ENCODE measurements at places on chromosomes 2 and 18.

- no peak for DNase-seq
These were observed 37.0 kb downstream of the TGFA start for GRCh38 chr2:70516596-70516995.

DNA sequence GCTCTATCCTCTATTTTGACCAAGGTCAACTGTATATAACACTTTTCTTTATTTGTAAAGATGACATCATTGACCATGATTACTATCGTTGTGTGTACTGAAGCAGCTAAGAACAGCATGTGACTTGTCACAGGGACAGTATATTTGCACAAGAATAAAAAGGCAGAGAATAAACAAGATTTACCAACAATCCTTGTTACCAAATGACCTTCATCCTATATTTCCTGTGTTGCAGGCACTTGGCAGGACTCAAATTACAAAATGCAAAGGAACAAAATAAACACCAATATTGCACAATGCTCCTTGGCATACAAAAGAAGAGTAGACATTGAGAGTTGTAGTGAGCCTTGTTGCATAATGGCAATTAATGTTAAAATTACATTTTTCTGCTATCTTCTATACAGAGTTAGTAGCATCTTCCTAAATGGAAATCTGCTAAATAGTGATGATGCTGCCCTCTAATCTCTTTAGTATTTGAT, 61.8 kb downstream of the RFTN2 start:
- DNase-seq: no peak

GRCh38 chr2:232211743-232212686, 166.5 kb upstream of the ALPP start:
- DNase-seq: no peak

DNA sequence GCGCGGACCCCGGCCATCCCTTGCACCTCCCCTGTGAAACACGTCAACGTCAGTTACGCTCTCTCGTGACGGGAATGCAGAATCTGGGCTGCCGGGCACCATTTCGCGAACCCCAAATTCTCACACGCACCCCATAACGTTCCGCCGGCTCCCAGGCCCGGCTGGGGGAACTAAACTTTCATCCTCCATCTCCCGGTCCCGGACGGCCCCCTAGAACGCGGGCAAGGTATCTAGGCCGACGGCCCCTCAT, 544 bp downstream of the DNAJC27 start:
- DNase-seq: no peak

DNA sequence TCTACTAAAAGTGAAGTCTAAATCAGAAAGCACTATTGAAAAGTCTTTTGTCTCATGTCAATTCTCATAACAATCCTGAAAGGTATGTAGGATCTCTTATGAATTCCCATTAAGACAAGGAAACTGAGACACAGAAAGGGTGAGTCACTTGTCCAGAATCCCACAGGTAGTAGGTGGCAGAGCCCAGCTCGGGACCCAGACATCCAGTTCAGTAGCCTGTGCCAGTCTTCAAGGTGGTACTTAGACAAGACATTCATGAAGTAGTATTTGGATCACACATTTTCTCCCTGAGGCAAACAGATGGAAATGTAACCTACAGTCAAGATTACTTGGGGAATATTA, 14.8 kb upstream of the PARD3B start:
- no peak for DNase-seq

DNA sequence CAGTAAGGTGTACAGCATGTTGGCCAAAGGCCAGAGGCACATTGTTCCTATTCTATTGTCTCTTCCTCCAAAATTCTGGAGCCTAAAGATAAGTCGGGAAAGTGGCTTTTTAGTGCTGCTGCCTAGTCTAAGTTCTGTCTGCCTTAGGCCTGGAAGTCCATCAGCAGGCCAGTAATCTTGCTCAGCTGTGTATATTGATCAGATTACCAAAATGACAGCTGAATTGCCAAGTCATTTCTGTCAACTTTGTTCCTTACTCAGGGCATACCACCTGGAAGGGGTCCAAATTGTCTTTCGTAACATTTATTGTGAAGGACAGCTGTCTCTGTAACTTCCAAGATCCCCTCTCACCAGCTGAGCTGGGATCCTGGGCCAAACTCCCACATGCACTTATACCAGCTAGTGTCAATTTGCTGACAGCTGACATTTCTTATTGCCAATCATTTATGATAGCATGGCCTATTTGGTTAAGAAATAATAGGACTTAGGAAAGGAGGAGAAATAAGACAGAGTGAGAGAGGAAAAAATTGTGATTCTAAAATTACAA, 116.8 kb upstream of the FSHR start:
- DNase-seq: peak; percentile 31

DNA sequence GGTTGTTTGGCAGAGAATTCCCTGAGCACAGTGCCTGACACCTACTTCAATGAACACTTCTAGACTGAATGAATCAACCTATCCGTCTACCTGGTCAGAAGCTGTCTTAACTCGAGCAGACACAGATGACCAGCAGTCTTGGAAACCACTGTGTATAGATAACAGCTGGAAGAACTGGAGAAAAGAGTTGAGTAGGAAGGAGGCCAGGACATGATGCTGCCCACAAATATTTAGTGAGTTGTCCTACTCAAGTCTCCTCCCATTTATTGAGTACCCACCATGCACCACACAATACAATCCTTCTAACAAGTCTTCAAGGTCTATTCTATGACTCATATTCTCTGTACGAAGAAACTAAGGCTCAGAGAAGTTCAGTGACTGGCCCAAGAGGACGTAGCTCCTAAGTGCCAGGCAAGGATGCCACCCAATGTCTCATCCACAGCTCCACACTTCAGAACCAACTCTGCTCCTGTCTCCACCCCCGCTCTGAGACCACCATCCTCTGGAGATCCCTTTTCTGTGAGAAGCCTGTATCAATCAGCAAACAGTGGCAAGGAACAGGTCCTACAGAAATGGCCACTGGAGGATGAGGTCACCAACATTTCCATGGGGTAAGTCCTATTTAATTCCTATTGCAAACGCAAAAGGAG, 62.2 kb downstream of the GALNT14 start:
- DNase-seq: no peak

GRCh38 chr2:176682278-176682677, 413.0 kb downstream of the MTX2 start:
- DNase-seq: no peak

DNA sequence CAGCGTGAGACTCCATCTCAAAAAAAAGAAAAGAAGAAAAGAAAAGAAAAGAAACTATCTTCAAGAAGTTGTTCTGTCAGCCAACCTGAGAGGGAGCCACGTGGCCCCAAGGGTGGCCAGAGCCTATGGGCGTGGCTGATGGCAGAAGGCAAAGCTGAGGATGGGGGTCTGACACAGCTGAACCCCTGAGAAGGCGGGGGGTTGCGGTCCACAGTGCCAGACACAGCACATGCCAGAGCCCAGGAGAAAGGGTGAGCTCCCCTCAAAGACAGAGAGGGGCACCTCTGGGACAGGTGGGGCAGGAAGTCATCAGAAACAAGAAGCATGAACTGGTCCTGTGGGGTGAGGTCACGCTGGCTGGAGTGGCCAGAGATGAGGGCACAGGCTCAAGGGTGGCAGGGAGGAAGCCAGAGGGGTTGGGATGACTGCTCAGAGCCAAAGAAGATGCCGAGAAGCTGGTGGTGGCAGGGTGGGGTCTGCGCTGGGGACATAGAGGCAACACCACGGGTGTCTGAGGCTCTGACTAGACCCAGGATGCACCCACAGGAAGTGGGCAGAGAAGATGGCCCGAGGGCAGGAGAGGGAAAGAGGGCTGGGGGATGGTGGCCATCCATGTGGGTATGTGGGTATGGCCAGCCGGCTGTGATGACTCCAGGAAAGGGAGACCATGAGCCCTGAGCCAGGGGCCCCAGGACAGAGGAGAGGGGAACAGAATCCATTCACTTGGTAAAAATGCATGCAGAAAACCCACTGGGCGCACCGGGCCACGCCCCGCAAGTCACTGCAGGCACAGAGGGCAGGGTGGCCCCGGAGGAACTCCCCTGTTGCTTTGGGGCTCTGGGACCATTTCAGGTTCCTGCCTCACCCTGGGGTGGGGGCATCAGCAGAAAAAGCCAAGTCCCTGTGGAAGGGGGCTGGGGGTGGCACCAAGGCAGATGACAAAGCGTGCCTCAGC, 8.4 kb downstream of the KIF1A start:
- DNase-seq: no peak

GRCh38 chr18:35183886-35184285, 56.9 kb upstream of the ZNF397 start:
- DNase-seq: no peak

Measured in eye (tissue), 1 donor.